ENCODE measurements at places on chromosomes 11 and 22.
A peak's percentile ranks its signal among the peaks of the same experiment; 100 is the strongest.

GRCh38 chr11:95829580-95830259 is 39.4 kb downstream of the CEP57 start:
- no peak for DNase-seq

DNA sequence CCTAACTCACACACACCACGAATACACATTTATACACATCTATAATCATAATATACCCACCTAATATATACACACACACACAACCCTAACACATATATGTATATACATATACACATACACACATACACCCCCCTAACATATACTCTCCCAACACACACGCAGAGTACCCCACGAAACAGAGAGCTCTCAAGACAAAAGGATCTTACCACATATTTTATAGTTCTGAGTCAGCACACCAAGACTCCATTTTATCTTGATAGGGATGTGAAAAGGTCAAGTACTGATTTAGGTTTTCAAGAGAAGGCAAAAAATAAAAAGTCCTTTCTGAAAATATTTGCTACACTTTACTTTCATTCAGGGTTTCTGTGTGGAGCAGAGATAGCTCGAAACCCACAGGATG is 1207.2 kb downstream of the LRRC4C start:
- no peak for DNase-seq

DNA sequence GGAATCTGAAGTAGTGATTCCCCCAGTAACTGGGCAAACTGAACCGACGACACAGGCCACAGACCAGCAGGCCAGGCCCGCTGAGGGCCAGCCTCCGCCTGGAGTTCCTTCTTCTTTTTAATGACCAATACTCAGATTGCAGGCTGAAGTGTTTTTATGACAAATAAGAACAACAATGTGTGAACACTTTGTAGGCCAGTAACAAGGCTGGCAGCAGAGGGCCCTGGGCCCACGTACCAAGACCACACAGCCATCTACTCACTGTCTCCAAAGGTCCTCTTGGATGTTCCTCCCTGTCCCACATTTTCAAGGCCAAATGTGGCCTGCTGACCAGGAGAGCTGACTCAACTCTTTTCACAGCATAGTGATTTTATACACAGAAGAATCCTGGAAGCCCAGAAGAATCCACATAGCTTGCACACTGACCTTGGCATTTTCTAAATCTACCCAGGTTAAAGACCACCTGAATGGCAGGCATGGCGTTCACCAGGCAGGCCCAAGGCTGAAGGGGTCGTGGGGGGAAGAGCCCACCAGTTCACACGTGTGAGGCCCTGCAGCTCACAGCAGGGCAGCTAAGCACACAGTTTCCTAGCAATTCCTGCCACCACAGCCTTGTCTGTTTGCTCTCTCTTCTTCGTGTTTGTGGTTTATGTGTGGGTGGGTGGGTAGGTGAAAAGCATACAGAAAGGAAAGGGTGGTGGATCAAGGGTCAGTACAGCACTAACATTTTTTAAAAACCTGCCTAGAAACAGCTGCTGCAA is 13.3 kb downstream of the SMCO4 start:
- DNase-seq = no peak

DNA sequence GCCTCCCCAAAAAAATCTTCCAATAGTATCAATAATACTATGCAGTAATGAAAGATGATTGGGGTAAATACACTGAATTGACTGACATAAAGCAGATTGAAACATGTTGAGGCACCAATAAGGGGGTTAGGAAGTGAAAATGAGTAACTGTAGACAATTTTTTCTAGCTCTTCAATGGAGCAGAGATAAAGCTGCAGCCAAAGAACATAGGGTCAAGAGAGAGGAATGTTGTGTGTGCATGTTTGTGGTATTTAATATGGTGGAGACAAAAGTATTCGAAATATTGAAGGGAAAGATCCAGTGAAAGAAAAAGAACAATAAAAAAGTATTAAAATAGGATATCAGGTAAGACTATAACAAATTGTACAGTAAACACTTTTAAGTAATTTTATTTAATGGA is 450.0 kb upstream of the CCDC179 start:
- DNase-seq = no peak

DNA sequence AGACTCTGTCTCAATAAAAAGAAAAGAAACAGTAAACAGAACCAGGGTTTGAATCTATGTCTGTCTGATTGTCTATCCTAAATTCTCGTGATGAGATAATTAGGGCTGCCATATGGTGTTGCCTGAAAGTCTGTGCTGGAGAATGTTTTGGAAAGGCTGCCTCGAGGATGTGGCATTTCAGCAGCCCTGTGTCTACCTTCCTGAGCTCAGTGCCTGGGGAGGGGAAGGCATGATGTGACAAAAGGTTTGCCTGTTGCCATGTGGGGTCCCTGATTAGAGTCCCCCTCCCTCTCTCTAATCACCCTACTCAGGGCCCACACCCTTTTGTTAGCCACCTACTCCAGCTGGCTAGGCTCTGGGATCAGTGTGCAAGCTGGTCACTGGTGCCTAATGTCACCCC is 15.2 kb downstream of the CD82 start:
- DNase-seq = no peak

GRCh38 chr11:36033082-36033751 is 89.4 kb downstream of the LDLRAD3 start:
- DNase-seq = no peak

DNA sequence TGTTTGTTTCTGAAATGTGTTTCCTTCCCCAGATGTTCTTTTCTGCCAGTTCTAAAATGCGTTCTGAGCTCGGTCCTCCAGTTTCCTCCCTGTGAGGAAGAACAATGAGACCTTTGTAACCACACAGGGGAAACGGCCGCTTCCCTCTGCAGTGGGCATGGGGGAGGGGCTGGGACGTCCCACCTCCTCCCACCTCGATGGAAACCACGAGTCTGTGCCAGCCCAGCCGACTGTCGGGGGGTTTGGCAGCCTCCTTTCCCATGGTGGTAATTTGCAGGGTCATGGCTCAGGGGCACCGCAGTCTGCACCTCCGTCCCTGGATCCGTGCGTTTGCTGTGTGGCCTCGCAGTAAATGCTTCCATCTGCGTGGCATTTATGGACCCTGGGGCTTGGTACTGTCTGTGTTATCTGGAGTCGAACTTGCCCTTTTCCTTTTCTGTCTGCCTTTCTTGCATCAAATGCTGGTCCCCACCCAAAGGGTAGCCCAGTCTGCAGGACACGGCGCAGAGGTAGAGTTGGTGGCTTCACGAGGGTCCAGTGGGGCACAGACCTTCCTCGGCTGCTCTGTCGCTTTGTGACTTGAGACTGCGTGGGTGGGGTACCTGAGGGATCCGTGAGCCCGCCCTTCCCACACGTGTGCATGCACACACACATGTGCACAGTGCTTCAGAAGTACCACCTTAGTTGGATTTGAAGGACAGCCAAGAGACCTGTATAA is 16.1 kb downstream of the LRP5 start:
- no peak for DNase-seq

- peak; percentile 78 for DNase-seq
Measured at GRCh38 chr11:58923300-58923788, 15.9 kb upstream of the GLYATL1 start.

DNA sequence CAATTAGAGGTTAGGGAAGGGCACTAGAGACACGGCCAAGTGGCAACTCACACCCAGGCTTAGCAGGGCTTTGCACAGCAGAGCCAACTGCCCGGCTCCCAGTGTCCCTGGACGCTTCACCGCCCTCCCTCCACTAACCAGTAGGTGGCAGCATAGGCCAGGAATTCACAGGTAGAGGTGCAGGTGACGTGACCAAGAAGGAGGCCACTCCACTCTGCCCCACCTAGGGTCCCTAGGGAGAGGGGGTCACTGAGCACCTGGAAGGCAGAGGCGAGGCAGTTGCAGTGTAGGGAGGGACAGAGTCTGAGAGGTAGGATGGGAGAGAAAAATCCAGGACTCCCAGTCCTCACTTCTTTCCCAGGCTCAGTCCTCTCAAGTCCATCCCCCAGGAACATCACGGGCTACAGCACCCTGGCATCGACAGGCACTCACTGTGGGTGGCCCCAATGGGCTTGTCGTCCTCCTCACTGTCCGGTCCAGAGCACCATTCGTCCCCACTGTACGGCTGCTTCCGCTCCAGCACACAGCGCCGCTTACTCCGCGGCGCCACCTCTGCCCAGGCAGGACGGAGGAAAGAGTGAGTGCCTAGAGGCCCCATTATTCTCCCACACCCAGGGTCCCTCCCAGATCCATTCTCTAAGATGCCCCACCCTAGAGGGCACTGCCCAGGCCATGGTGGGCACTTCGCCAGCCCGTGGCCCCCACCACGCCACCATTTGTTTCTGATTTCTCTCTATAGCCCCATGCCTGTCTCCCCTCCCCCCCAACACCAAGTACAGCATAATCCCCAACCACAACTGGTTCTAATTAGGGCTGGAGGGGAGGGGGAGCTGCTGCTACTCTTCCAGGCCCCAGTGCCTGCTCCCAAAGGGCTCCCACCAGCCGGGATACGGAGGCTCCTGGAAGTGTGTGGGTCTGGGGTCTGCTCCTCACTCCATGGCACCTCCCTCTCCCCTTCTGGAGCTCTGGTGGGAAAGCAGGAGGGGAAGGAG is 18.4 kb downstream of the BCL9L start:
- DNase-seq = peak; percentile 94

GRCh38 chr11:60056349-60056969 is at the start of gene MS4A3:
MS4A3 (plus strand) TSS chr11:60056665; CDS start chr11:60061161, 4,496 bp downstream.
- DNase-seq = no peak

- no peak for DNase-seq
Measured at GRCh38 chr22:48695251-48695650, 1132.4 kb downstream of the BRD1 start.

DNA sequence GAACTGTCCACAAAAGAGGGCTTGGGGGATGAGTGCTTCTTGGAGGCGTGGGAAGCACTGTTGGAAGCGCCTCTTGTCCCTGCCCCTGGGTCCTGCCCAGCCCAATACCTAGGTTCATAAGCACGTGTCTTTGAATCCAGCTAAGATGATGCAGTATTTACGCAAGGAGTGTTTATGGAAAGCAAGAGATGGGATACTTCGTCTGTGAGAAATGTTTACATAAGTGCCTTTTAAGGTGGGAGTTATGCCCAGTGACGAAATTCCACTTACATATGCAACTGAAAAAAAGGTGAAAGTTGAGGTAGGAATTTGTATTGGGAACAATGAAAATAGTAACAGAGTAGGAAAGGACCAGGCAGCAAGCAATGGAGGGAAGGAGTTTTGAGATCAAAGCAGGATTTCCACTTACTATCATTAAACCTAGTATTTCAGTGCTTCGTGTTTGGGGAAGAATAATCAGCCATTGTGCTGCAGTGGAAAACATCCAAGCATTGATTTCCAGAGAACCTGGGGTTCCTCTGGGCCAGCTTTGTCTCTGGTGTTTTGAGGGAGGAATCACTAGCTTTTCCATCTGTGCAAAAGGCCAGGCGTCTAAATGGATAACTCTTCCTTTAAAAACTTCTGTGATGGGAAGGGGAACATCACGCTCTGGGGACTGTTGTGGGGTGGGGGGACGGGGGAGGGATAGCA is 115.3 kb upstream of the TTC12 start:
- no peak for DNase-seq

DNA sequence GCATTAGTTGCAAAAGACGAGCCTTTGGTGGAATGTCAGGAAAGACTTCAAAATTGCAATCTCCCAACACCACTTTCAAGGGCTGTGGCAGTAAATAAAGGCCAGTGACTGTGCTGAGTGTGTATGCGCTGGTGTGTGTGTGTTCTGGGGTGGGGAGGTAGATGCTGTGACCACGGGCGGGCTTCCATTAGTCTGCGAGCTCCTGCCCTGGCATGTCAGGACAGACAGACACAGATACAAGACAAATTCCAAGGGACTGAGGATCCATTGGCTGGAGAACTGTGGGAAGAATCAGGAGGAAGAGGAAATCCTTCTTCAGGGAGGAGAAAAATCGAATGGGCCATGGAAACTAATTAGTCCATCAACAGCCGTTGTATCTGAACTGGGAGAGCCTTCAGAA is 83.6 kb downstream of the FEZ1 start:
- no peak for DNase-seq

- no peak for DNase-seq
Measured at GRCh38 chr22:22520020-22520656, at the start of gene ZNF280A. ZNF280A (minus strand) TSS chr22:22520270; CDS start chr22:22515630, 4,640 bp downstream.

DNA sequence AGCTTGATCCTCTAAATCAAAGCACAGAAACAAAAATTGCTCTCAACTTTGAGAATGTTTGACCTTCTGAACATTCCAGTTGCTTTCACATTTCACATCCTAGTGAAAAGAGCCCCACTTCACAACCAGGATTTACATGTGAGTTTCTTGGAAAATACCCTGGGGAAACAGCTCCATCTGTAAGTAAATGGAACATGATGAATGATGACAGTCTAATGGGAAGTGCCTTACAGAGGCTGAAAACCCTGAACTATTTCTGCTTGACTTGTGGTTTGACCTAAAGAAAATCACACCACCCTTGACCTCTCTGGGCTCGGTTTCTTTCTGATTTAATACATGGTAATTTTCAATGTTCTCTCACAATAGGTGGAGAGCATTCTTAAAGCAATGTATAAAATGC is 499.4 kb upstream of the API5 start:
- DNase-seq = no peak

GRCh38 chr11:46920755-46921154 is 2.4 kb upstream of the LRP4 start:
- DNase-seq = no peak

DNA sequence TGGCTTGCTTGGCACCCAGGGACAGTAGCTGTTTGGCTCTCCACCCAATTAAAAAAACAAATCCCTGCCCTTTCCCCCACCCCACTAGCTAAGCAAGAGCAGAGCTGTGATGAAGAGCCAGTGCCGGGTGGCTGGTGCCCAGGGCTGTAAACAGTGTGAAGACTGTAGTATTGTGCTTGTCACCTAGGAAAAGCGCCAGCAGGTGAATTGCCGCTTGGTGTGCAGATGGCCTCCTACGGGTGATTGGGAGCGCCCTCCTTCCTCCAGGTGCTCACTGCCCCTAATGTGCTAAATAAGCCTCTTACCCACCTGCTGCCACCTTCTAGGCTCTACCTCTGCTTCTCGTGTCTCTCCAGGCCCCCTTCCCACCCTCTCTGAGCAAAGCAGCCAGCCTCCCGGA is 18.4 kb upstream of the RAPSN start:
- peak; percentile 86 for DNase-seq

GRCh38 chr11:69921128-69922014 is 102.2 kb upstream of the FGF3 start:
- no peak for DNase-seq

GRCh38 chr11:86814775-86815174 is 14.4 kb downstream of the PRSS23 start:
- no peak for DNase-seq

GRCh38 chr11:61895046-61895717 is 3.8 kb upstream of the FADS3 start:
- peak; percentile 38 for DNase-seq

All from DMS79 treated with DMSO at 0.1 percent for 48 hours (cell line).